ENCODE measurements at places on chromosomes 1 and 21. TPM values are rescaled to one million over a fixed set of nuclear protein-coding genes. Genes with fewer than 3 reads are reported as not detected.

GRCh38 chr1:234000557-234001041 lies 96.1 kb downstream of the SLC35F3 start:
- no peak for DNase-seq

- DNase-seq: no peak
Measured at GRCh38 chr1:60141276-60141675, 67.7 kb upstream of the C1orf87 start.

The MRPS21 gene
- total RNA-seq: 69.6 TPM

GRCh38 chr1:169005776-169006175 lies 100.7 kb upstream of the ATP1B1 start:
- no peak for DNase-seq
